ENCODE measurements at places on chromosomes 4 and X. TPM values are rescaled to one million over a fixed set of nuclear protein-coding genes. Genes with fewer than 3 reads are reported as not detected.
A peak's percentile ranks its signal among the peaks of the same experiment; 100 is the strongest.

- no peak for DNase-seq
Measured at GRCh38 chr4:48752246-48752645, 27.8 kb downstream of the FRYL start.

SSX4B gene
- not detected for total RNA-seq

DNA sequence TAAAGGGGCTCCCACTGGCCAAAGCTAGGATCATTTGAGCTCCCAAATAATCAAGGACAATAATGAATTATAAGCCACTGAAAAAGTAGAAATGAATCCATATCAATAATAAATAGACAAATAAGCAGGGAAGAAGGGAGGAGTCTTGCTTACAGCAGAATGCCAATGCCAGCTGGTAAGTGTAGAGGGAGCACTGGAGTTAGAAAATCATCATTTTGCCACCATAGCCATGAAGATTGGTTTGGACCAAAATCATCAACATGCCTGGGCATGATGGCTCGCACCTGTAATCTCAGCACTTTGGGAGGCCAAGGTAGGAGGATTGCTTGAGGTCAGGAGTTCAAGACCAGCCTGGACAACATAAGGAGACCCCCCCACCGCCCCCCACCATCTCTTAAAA is 20.4 kb upstream of the SH3KBP1 start:
- no peak for DNase-seq

MAGEE1 gene
- total RNA-seq: 2.3 TPM

- peak; percentile 87 for DNase-seq
Measured at GRCh38 chr4:172850838-172851237, 317.8 kb upstream of the GALNT7 start.

Measured in kidney epithelial cell (primary cell).